ENCODE measurements at places on chromosomes 12 and 14.

DNA sequence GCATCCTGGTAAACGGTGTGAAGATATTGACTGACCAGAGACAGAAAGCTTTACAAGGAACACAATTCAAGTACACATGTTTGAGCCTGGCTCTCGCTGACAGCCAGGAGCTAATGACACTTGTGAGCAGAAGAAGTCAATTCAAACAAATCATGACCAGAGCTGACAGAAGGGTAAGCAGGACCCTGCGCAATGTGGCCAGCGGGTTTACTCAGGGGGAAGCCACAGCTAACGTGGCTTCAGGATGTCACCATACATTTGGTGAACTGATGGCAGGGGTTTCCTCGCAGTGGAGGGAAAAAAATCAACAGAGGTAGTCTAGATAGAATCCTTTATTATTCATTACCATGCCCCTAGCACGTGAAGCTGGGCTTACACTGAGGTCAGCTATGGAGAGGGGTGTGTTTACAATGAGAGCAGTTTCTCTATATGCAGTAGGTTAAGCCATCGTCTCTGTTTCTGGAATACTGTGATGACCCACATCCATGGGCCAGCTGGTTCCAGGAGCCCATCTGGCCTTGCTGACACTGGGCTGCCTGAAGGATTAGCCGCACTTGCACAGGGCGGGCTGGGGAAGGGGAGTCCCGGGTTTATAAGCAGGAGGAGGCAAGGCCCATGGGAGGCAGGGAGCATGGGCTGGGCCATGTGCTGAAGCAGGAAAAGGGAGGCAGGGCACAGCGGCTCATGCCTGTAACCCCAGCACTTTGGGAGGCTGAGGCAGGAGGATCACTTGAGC lies 198.2 kb upstream of the PRMT8 start:
- DNase-seq: no peak

DNA sequence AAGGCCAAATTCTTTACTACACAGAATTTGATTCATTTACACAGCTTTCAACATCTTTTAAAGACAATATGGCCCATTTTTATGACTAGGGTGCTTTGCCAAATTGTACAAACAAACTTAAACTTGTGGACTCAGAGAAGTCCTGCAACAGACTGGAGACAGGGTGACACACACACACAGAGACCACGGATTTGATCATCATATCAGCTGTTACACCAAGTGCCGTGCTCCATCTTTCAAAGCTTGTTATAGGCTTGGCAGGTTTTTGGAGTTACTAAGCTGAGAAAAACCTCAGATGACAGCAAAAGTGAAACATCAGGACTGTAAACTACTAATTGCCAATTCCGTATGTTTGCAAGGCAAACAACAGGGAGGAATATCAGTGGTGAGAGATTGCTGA lies 811.7 kb downstream of the GALC start:
- no peak for DNase-seq

DNA sequence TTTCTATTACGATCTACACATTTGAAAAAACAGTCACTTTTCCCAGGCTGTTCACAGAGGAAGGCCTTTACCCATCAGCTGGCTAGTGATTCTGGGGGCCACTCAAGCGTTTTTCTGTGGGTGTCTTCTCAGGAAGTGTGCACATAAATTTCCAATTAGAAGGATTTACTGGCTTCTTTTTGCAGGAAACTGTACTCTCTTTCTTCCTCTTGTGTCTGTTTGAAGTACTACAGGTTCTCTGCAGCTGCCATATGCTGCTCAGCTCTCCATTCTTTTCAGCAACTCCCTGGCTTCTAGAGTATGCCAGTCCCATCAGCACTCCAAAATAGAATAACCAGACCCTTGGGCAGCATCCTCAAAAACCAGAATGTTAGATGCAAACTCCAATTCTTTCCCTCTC lies 110.4 kb upstream of the NAV3 start:
- DNase-seq: no peak

GRCh38 chr12:59820594-59821011 lies 224.8 kb downstream of the SLC16A7 start:
- DNase-seq: no peak

DNA sequence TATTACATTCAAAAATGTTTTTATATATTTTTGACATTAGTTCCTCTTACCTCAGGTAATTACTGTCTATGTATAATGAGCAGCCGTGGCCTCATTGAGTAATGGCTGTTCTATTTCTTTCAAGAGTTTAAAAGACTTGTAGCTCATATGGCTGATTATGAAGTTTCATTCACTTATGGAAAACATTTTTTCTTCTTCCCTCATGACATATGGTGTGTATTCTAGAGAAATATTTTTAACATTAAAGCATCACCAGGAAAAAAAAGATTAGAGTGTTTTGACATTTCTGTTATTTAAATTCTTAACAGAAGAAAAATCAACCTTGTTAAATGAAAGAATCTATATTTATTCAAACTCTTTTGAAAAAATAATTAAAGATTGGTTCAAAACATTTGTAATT lies 422.4 kb downstream of the TMEM117 start:
- no peak for DNase-seq
